Fibroblast of skin of right biceps (primary cell): ENCODE measurements at places on chromosomes 5 and 9.

DNA sequence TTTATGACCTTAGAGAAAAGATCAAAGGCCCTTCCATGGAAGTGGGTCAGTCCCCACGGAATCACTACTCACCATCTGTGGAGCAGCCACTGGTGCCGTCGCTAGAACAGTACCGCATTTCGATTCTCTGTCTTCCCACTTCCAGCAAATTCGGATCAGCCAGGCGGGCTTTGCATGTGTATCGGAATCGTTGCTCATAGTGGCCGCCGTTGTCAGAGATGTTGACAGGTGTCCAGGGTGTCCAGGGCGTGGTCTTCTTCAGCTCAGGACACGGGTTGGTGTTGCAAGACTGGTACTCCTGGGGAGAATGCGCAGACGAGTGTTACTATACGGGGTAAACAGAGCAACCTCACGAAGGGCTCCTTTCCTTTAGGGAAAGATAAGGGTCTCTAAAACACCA is 479.5 kb downstream of the SEMA5A start:
- no peak for DNase-seq

GRCh38 chr5:180852495-180852894 is 8.6 kb downstream of the ZFP62 start:
- no peak for DNase-seq

DNA sequence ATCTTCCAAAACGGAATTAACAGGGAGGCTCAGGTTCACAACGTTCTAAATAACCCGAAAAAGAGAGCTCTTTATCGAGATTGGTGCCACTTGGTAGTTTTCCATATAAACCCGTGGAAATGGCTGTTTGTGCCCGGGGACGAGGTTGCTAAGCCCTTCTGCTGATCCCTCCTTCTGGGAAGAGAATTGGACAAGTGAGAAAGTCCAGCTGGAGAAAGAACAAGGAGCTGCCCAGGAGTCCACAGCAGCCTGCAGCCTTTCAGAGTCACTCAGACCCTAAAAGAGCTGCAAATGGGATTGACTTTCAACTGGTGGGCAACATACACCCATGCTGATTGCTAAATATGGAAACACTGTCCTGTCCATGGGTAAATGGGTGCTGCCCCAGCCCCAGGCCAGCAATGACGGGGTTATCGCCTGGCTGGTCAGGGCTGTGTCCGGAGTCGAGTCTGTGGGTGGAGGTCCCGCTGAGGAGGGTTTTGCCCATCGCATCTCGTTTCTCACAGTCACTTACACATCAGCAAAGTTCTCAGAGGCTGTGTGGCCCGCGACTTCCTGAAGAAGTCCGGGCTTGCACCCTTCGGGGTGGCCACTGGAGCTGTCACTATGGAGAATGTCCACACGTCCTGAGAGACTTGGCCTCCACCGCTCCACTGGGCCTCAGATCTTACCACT is 40.7 kb upstream of the HSD17B3 start:
- DNase-seq, result no peak

GRCh38 chr9:5778805-5779204 is 54.1 kb downstream of the ERMP1 start:
- DNase-seq, result no peak

GRCh38 chr9:33044677-33045282 is 19.7 kb downstream of the DNAJA1 start:
- DNase-seq, result peak; percentile 34

- no peak for DNase-seq
Measured at GRCh38 chr5:157672976-157673375, 1.6 kb downstream of the C5orf52 start.

- no peak for DNase-seq
Measured at GRCh38 chr5:33841891-33842290, 49.9 kb downstream of the ADAMTS12 start.
